NCI-H2081 (cell line): ENCODE measurements at places on chromosomes 2 and 18.

DNA sequence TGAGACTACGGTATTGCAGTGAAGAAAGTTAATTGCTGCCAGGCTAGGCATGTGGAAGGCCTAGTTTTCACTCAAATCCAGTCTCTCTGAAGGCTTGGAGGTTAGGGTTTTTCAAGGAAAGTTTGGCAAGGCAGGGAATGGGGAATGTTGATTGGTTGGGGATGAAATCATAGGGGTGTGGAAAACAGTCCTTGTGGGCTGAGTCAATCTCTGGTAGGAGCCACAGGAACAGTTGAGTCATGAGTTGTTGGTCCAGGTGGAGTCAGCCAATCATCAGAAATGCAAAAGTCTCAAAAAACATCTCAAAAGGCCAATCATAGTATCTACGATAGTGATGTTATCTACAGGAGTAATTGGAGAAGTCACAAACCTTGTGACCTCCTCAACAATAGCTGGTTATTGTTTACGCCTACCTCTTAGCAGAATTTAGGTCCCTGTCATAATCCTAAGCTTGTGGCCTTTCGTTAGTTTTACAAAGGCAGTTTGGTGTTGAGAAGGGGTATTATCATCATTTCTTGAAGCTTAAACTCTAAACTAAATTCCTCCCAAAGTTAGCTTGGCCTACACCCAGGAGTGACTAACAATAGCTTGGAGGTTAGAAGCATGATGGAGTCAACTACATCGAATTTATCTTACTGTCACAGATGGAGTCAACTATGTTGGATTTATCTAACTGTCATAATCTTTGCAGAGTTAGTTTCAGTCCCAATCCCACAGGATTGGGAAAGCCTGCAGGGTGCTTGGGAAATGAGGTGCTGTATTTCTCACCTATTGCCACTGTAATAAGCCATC lies 33.7 kb upstream of the APCDD1 start:
- DNase-seq: no peak

DNA sequence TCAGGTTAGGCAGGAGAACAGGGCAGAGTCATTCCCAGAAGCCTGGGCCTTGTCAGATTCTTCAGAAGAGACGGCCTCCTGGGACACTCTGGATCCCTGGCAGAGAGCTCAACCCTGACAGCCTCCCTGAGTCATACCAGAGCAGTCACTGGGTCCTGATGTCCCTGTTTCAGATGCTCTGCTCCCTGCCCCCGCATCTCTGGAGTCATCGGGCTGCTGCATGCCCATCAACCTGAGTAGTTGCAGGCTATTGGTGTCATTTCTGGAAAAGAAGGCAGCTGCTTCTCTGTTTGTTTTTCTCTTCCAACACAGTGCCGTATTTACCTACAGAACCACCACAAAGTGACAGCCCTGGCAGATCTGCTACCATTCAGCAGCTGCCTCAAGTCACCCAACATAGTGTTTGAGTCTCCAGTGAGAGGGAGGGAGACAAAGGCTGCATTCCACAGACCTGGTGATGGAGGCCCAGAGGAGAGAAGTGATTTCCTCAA lies 145.1 kb downstream of the B3GNT2 start:
- peak; percentile 35 for DNase-seq

- DNase-seq: no peak
Measured at GRCh38 chr18:35786365-35787042, 186.0 kb upstream of the RMP24 start.

DNA sequence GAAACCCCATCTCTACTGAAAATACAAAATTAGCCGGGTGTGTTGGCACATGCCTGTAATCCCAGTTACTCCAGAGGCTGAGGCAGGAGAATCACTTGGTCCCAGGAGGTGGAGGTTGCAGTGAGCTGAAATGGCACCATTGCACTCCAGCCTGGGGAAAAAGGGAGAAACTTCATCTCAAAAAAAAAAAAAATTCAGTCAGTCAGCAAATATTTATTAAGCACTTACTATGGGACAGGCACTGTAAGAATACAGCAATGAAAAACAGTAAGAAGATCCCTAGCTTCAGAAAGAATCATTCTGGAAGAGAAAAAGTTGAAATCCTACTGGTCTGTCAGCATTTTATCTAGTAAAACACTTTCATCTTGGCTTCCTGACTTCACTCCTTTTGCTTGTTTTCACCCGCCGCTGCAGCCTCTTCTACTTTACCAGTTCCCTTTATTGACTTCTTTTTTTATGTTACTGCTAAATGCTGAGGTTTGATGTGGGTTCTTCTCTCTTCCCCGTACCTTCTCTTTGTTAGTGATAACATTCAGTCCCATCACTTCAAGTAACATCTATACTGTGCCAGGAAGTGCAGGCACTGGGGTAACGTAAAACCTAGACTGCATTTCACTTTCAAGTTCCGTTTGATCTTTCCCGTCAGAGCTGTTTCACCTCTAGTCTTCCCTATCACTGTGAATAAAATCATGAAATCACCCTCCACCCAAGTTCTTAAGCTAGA lies 10.8 kb upstream of the TAF4B start:
- no peak for DNase-seq

GRCh38 chr2:234967201-234967869 lies 15.5 kb downstream of the SH3BP4 start:
- no peak for DNase-seq

DNA sequence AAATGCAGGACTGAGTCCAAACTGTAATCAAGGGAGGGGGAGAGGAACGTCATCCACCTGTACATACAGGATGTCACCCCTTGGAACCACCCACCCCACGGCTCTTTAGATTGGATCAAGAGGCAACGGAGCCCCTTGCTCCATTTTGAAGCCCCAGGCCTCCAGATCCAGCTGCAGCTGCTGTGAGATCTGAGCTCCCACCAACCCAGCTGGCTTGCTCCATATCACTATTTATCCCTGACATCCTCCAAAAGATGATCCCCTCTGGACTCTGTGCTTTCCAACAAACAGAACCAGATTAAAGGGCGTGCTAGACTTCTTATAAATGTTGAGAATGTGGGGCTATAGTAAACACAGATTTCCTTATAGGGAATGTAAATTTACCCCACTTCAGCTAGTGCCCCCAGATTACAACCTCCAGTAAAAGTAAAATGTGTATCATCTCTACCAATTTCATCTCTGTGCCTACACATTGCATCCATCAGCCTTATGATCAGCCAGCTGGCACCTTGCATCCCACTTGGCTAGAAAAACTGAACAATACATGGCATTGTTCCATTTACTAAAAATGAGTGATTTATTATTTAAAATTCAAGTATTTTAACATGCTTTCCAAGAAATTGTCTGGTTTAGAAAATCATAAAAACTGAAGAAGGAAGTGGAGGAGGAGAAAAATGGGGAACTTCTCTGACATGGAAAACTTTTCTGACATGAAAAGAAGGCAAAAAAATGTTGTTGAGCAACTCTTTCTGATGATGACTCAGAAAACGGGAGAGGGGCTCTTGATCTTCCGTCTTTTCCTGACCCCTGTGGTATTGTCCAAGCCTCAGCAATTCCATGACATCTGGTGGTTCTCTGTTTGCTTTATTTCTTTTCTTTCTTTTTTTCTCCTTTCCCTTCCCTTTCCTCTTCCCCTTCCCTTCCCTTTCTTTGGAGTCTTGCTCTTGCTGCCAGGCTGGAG lies 262.6 kb upstream of the THUMPD2 start:
- DNase-seq: no peak

GRCh38 chr2:61951881-61952280 lies 46.4 kb downstream of the COMMD1 start:
- DNase-seq: no peak

- DNase-seq: no peak
Measured at GRCh38 chr2:227996366-227996765, 124.9 kb downstream of the DAW1 start.

DNA sequence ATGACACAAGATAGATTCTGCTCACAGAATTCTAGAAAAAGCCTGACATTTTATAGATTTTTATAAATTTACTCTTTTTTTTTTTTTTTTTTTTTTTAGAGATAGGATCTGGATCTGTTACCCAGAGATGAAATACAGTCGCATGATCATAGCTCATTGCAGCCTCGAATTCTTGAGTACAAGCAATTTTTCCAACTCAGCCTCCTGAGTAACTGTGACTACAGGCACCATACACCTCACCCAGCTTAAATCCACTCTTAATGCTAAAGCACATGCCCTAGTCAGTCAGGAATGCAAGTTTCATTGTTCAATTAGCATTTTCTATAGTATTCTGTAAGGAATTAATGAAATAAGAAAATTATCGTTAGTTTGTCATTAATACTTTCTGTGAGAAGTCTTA lies 32.1 kb upstream of the WDR75 start:
- DNase-seq: no peak

GRCh38 chr2:146123256-146123655 lies 1603.3 kb upstream of the ZEB2 start:
- no peak for DNase-seq

- DNase-seq: peak; percentile 16
Measured at GRCh38 chr2:7672027-7672684, 754.9 kb downstream of the RNF144A start.

- no peak for DNase-seq
Measured at GRCh38 chr2:234195516-234195915, 145.0 kb downstream of the SPP2 start.

DNA sequence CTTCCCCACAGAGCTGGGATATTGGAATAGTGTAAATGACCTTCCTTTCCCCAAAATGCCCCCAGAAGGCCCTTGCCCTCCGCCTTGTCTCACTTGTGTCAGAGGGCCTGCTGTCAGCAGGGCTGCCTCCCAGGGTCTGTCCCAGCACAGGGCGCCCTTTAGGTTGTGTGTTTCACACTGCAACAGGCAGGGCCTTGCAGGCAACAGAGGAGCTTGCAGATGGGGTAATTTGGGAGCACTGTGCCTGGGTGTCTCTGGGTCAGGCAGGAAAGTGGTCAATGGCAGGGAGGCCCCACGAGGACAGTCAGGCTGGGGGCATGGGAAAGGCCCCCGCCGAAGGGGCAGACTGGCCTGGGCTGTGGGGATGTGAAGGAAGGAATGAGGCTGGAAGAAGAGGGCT lies 130.7 kb downstream of the ASB1 start:
- DNase-seq: no peak

DNA sequence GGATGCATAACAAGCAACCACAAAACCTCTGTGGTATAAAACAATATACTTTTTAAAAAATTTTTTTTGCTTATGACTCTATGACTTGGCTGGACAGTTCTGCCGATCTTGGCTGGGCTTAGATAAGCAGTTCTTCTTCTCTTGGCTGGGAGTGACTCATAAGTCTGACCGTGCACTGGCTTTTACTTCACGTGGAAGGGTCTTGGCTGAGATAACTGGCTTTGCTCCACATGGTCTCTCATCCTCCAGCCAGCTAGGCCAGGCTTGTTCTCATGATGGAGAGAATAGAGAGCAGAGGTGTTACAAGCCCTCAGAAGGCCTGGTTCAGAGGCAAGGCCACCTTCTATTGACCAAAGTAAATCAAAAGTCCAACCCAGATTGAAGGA lies 178.9 kb upstream of the SERPINE2 start:
- no peak for DNase-seq

DNA sequence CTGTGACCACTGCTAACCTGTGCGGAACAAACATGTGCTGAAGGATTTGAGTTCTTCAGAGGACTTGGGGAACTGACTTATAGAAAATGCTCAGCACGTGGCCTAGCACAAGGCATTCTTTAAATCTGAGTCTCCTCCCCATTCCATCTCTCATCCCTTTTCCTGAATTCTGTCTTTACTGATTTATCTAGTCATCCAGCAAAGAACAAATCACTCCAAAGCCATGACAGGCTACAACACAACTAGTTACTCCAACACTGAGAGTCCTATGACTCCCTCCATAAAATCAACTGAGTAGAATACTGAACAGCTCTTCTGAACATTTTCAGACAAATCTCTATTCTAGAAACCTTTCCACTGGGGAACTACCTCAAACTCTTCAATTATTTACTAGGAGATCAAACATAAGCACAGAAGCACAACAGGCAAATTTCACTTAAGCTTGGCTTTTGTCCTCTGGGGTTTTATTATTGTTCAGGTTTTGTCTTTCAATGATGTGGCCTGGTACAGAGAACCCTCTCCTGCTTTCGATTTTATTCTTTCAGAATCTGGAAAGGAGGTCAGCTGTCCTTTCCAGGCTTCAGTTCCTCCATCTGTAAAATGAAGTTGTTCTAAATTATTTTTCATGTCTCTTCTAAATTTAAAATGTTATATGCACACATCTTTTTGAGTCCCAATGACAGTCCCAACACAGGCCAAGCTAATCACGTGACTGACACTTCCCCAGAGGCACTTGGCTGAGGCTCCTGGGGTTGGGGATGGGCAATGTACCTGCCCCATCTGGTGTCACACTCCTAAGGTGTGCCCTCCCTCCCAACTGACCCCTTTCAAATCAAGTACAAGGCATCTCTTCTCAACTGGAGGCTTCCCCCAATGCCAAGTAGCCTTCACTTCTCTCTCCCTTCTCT lies 31.8 kb downstream of the RNU4ATAC start:
- DNase-seq: no peak

GRCh38 chr18:42520138-42520537 lies 565.1 kb downstream of the PIK3C3 start:
- DNase-seq: no peak

- no peak for DNase-seq
Measured at GRCh38 chr2:187612857-187613256, 58.6 kb upstream of the TFPI start.

DNA sequence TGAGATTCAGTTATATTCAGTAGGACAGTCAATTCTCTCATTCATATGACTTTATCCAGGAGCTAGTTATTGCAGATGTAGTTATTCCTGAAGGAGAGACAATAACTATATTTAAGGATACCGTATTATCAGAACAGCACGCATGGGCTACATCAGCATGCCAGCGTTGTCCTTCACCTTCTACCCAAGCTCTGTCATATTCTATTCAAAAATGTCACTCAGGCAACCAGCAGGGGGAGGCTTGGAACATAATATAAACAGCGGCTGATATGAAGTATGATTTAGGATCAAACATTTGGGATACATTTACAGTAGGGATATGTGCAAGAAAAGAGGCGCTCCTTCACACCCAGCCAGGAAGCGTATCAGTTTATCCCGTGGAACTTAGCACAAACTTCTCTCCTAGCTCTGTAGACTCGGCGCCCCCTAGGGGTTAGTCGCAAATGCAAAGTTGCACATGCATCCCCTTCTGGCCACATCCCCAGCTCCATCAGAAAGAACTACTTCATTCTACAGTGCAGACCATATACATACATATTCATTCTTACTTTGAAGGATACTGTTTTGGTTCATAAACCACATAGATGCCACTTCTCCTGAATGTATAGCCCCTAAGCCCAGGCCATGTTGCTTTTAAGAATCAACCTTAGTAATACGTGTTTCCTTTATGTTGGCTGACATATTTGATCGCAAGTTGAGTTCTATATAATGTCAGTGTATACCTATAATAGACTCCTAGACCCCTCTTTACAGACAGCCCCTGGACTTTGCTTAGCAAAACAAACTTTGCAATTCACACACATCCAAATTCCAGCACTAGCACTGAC lies 759.4 kb downstream of the ADCYAP1 start:
- peak; percentile 21 for DNase-seq

GRCh38 chr2:236408786-236409185 lies 144.6 kb upstream of the ASB18 start:
- DNase-seq: no peak
